ENCODE measurements at places on chromosomes 1 and 21.

- no peak for DNase-seq
Measured at GRCh38 chr21:42190486-42190863, 28.5 kb upstream of the ABCG1 start.

- DNase-seq, result no peak
Measured at GRCh38 chr1:1361982-1362423, 3.6 kb upstream of the MXRA8 start.

- no peak for DNase-seq
Measured at GRCh38 chr1:17184822-17185484, 20.0 kb upstream of the PADI1 start.

GRCh38 chr1:31239653-31240241 lies at the start of gene NKAIN1:
TSS of gene NKAIN1 (minus strand) at chr1:31239887. CDS start at chr1:31239547, 340 bp downstream.
- DNase-seq, result no peak

DNA sequence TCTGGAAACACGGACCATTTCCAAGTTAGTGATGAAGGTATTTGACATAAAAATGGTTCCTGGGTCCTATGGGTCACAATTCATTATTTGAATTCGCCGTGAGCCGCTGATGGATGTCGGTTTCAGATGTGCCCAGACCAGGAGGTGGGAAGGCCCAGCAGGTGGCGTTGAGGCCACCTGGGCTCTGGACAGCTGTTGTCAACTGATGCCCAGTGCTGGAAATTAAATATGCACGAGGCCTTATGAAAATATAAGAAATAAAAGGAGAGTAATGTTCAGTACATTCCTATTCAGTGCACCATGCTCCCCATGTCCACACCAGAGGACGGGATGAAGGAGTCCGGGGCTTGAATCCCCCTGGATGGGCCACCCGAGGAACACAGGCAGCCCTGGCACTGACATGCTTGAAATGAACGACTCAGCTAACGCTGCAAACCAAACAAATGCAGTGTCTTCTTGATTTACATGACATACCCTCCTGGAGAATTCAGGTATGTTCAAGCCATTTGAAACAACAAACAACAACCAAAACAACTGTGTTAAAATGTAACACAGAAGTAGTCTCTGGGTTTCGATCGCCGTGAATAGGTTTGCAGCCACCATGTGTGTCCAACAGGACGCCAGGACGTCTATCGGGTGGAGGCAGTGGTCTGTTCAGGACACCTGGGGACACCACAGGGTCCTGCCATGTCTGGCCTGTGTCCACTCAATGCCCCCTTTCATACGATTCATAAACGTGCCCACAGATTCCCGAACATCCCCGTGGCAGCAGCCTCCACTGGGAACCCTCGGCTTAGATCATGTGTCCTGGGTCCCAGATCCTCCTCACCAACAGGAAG lies 6.1 kb downstream of the TFF3 start:
- no peak for DNase-seq

- DNase-seq, result no peak
Measured at GRCh38 chr1:235399661-235400060, 32.4 kb downstream of the TBCE start.

DNA sequence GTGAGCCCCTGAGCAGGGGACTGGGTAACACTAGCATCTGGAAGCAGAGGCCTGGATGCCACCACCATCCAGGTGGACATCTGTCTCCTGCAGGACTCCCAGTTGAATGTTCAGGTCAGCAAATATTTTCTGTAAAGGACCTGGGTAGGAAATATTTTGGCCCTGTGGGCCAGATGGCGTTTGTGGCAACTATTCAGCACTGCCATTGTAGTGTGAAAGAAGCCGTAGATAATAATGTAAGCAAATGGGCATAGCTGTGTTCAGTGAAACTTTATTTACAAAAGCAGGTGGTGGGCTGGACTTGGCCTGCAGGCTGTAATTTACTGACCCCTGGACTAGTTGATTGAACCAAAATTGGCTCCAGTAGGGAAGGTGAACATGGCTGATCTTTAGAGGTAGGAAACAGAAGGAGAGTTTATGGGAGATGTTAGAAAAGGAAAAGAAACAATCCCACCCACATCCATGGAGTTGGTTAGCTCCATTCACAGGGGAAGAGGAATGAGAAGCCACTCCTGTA lies 20.0 kb upstream of the CD101 start:
- DNase-seq, result no peak

GRCh38 chr1:53576381-53576801 lies 117.2 kb downstream of the DMRTB1 start:
- no peak for DNase-seq

DNA sequence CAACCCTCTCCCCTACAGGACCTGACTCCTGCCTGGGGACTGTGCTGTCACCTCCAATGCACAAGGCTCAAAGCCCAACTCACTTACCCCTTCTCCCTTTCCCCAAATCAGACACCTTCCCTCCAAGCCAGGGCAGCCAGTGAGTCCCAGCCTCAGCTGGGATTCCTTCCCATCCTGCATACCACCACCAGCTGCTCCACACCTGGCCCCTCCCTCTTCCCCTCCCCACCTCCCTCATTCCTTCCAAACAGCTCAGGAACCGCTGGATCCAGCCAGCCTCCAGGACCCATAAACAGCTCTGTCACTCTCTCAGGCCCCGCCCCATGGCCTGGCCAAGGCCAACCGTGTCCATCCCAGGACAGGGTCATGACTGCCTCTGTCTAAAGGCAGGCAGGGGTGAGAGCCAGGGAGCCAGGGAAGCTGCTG lies 41.4 kb downstream of the ACOT7 start:
- no peak for DNase-seq

DNA sequence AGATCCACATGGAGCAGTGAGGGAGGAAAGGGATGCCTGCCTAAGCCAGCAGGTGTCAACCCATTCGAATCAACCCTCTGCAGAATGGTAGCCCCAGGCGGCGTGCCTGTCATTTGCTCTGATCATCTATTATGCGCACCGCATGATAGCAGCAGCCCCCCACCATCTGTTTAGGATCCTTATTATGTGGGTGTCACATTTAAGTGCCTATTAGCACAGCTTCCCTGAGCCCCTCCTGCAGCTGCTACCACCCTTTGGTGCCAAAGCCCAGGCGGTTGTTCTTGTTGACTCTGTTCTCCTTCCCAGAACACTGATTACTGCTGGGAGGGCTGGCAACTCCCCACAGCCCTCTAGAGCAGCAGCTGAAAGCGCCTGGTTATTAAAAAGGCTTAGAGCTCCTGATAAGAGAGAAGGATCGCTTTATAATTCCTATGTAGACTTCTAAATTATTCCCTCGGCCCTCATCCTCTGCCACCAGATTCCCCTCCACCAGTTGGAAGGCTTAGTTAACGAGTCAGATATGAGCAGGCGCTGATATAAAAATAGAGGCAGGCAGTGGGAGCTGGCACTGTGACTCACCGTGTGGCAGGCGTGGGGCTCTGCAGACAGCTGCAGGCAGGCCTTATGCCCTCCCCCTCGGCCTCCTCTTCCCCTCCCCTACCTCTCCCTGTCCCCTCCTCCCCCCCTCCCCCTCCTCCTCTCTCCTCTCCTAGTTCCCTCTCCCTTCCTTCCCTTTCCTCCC lies 23.0 kb downstream of the ACTA1 start:
- DNase-seq, result no peak
